NCI-H2029 treated with DMSO at 0.1 percent for 48 hours (cell line): ENCODE measurements at places on chromosomes 11 and 22.

DNA sequence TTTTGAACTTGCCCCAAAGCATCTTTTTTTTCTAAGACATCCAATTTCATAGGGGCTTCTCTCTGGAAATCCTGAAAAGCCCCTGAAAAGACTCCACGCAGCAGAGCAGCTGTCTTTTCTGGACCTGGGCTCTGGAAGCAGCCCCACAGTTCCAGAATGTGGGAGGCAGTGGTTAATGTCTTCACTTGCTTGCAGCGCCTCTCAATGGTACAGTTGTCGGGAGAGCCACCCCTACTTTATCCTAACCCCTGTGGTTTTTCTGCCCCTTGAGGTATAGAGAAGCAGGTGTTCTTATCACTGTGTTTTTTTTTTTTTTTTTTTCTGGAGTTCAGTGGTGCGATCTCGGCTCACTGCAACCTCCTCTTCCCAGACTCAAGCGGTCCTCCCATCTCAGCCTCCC, 83.4 kb upstream of the SORL1-AS1 start:
- DNase-seq, result no peak

DNA sequence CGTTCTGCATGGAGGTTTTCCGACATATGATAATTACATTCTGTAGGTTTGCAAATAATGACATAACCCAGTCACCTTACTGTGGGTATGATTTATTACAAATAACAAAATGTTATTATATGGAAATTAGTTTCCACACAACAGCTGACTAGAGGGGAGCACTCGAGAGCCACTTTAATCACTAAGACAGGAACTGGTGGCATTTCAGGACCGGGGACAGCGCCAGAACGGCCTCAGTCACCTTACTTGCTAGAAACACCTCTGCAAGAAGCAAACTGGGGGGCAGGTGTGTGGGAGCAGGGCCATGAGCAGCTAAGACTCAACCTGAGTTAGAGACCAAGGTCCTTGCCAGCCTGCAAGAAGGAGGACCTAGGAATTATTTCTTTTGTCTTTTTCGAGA, 199.9 kb downstream of the DSCAML1 start:
- no peak for DNase-seq

GRCh38 chr11:62889484-62890437, 9.1 kb downstream of the SLC3A2 start:
- no peak for DNase-seq

GRCh38 chr11:8357505-8357888, 93.8 kb upstream of the LMO1 start:
- no peak for DNase-seq

- no peak for DNase-seq
Observed at GRCh38 chr22:27578937-27579617, 222.5 kb downstream of the MN1 start.

DNA sequence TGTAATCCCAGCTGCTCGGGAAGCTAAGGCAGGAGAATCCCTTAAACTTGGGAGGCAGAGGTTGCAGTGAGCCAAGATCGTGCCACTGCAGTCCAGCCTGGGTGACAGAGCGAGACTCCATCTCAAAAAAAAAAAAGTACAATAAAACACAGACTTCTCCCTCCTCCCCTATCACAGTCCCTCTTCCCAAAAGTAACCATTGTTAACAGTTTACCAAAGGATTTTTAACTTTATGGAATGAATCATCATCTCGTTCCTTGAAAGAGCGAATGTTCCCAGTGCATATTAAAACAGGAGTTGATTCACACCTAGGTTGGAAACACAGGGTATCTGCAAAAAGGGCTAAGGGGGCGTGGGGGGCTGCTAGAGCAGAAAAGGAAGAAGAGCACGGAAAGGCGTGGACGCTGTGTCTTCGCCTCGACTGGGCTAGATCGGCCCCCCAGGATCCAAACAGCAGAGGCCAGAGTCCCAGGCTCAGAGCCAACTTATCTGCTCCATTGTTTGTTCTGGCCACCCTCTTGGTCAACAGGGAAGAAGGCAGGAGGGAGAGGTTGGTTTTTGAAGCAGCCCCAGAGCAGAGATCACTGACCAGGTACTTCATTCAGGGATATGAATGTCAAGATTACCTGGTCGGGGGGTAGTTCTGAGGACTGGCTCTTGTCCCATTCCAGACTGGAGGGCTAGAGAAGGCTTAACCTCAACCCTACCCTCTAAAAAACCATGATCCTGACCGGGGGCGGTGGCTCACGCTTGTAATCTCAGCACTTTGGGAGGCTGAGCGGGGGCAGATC, 2.1 kb upstream of the AHNAK start:
- DNase-seq, result no peak

- no peak for DNase-seq
Observed at GRCh38 chr11:28961726-28962125, 853.5 kb downstream of the METTL15 start.

DNA sequence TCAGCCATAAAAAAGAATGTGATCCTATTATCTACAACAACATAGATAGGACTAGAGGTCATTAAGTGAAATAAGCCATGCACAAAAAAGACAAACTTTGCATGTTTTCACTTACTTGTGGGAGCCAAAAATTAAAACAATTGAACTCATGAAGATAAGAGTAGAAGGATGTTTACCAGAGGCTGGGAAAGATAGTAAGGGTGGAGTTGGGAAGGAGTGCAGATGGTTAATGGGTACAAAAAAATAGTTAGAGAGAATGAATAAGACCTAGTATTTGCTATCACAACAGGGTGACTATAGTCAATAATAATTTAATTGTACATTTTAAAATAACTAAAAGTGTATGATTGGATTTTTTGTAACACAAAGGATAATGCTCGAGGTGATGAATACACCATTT, 27.2 kb upstream of the IL10RA start:
- no peak for DNase-seq

DNA sequence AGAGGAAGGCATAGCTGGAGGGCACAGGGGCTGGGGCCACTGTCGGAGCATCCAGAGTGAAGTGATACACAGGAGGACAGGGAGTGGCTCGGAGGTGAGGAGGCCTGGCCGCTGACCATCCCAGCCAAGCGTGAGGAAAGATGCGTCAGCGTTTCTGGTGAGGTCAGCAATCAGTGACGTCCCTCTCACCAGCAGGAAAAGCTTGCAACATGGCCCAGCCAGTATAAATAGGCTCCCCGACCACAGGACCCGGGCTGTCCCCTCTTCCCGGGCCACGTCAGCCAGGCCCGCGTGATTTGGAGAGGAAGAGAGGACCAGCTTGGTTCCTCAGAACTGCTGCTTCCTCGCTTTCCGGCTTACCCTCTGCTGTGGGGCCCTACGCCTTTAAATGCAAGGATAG, 4.2 kb upstream of the OSM start:
- no peak for DNase-seq

GRCh38 chr11:122192634-122193255, 76.7 kb upstream of the BLID start:
- DNase-seq, result no peak

GRCh38 chr11:3866206-3866605, 10.7 kb downstream of the STIM1 start:
- no peak for DNase-seq

- DNase-seq, result no peak
Observed at GRCh38 chr11:123674297-123674696, 19.9 kb upstream of the SCN3B start.

DNA sequence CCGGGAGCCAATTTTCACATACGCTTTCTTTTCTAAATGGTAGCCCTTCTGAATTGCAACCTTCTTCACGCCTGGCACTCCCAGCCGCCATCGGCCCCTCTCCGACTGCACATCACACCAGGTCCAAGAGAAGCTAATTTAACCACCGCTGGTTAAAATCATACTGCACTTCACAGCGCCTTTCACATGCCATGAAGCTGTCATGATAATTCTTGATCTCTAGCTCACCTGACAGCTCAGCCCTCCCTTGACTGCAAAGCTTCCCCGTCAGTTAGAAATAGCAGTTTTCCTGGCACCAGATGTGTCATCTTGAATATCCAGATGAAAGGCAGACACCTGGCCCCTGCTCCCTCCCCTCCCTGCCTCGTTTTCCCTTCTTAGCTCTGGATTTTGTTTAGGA, 101.4 kb downstream of the ARL14EP start:
- no peak for DNase-seq

DNA sequence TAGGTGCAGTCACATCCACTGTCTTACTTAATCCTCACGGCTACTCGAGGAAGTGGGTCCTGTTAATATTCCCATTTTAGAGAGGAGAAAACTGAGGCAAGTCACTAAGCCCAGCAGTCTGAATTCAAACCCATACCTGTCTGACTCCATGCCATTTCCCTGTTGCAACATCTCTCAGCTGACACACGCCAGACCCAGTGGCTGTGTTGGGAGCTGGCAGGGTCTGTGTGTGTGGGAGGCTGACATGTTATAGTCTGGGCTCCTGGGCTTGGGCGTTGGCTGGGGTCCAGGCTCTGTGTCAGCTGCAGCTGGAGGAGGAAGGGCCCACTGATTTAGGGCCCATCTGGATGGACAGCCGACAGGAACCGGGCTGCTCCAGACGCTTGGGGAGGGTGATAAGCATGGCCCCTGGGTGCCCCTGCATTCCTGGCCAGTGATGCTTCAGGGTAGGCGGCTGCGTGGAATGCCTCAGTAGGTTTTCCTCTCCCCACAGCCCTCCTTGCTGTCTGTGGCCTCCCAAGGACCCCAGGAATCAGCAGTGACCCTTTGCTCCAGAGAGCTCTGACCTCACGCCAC, 562.5 kb downstream of the MN1 start:
- DNase-seq, result peak; percentile 32

DNA sequence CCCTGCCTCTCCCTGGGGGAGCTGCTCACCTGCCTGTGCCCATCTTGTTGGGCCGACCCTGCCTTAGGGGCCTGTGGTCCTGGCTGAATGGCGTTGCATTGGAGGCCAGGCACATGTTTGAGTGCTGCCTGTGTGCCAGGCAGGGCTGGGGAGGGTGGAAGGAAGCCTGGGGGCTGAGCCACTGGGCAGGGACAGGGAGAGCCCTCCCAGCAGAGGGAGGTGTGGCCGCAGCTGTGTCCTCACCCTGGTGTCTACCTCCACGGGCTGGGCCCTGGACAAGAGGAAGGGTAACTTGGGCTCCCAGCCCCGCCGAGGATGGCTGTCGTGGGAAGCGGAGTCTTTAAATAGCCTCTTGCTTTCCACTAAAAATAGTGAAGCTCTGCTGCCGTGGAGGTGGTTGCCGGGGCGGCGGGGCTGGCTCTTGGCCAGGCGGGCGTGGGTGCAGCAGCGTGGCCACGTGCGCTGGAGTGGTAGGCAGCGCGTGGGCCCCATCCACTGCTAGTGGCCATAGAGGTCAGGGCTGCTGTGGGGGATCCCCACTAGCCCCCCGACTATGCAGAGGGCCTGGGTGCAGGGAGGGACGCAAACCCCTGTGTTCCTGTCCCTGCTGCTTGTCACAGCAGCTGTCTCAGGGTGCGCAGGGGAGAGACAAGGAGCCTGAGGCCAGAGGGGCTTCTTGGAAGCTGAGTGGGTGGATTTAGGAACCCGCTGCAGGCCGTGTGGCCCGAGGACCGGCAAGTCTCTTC, 6.2 kb downstream of the ZDHHC8 start:
- DNase-seq, result no peak

DNA sequence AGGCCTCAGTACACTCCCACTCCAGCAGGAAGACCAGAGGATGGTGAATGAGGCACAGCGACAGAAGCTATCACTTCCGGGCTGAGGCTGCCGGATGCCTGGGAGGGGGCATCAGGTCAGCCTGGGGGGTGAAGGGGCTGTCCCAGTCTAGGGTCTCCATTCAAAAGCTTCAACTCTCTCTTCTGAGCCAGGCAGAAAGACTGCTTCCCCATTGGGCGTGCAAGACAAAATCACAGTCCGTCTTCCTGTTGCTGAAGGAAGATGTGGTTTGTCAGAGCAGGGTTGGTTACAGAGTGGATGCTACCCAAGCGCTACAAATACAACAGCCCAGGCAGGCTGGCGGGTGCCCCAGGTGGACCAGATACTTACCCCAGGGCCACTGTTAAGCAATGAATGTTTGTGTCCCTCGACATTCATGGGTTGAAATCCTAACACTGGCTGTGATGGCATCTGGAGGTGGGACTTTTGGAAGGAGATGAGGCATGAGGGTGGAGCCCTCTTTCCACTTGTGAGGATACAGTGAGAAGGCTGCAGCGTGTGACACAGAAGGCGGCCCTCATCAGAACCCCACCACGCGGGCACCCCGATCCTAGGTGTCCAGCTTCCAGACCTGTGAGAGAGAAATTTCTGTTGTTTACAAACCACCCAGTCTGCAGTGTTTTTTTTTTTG, 12.0 kb downstream of the UPK3A start:
- no peak for DNase-seq

DNA sequence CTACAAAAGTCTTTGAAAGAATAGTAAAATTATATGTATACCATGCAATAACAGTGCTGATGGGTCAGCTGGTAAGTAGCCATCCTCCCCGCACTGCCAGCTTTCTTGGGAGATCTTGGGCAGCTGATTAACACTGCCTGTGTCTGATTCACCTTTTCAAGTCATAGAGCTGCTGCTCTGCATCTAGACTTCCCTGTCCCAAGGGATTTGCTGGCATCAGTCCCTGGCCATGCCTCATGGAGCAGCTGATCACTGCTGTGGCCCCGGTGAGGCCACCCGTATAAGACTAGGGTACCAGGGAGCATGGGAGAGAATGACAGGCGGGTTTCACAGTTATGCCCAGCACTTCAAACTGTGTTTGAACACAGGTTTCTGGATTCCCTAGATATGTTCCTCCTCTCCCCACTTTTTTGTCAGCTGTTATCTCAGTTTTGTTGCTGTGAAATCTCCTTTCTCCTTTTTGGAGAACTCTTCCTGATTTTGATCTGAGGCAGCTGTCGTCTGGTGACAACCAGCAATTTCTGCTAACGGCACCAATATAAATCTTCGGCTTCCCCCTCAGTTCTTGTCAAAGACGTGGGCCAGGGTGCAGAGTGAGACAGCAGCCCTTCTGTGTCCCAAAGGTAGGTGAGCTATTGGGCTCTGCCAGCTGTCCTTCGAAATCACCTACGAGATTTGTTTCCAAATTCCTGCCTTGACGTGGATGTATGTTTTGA, 438.9 kb downstream of the NTM start:
- no peak for DNase-seq

- peak; percentile 51 for DNase-seq
Observed at GRCh38 chr22:19522190-19522880, 1.9 kb downstream of the CLDN5 start.

DNA sequence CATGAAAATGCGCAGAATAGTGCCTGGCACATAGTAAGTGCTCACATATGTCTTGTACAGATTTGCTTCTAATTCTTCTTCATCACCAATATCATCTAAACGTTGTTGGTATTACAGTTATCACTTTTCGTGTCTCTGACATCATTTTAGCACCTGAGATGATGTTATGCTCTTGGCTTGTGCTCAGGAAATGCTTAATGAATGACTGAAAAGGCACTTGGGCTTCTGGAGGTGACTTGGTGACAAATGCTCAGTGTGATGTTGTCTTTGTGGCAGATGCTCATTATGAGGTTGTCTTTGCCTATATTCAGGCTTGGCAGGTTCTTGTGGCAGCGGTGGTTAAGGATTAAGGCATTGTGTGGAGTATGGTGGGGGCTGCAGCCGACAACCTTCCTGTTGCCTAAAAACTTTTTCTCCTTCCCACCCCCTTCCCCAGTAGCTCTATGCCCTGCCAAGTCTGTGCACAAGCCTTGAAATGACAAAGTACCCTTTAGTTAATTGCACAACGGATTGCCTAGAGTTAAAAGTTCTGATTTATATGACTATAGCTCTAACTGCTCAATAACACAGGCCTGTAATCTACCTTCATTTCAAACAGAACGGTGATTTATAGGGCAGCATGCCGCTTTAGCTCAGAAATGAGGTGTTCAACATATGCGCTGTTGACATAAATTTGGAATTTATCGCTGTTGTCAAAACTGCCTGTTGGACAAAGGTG, 82.5 kb downstream of the ZBTB16 start:
- peak; percentile 21 for DNase-seq
